ENCODE measurements at places on chromosomes 1 and 21.
A peak's percentile ranks its signal among the peaks of the same experiment; 100 is the strongest.

- no peak for DNase-seq
Measured at GRCh38 chr1:178772952-178773351, 47.9 kb downstream of the RALGPS2 start.

DNA sequence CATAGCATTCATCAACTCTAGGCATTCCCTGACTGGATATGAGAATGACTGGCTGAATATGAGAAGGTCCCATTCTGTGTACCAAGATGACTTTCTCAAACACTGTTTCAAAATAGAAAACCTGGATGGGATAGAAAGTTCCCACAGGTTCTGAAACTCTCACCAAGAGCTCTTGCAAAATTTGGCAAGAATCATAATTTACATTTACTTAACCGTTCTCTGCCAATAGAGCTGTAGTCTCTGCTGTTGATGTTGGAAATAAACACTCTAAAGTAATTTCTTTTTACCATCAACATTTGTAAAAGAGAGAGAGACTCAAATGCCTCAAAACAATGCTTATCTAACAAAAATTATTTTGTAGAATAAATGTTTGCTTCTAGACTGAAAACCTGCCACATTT is 221.1 kb downstream of the LMO4 start:
- DNase-seq = no peak

GRCh38 chr1:34176830-34177603 is at the start of gene C1orf94:
TSS of gene C1orf94 (plus strand) at chr1:34176907. CDS start at chr1:34177790, 883 bp downstream.
- peak; percentile 33 for DNase-seq

- DNase-seq = no peak
Measured at GRCh38 chr1:151277249-151277648, 4.8 kb upstream of the ZNF687 start.

DNA sequence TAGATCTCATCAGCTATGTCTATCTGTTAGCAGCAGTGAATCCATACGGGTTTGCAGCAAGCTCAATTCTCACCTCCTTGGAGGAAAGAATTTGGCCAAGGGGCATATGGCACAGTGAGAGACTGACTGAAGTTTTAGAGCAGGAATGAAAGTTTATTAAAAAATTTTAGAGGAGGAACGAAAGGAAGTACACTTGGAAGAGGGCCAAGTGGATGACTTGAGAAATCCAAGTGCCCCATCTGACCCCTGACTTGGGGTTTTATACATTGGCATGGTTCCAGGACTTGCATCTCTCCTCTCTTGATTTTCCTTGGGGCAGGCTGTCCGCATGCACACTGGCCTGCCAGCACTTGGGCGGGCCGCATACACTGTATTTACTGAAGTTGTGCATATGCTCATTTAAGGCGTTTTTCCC is 9.2 kb upstream of the OSBPL9 start:
- no peak for DNase-seq

DNA sequence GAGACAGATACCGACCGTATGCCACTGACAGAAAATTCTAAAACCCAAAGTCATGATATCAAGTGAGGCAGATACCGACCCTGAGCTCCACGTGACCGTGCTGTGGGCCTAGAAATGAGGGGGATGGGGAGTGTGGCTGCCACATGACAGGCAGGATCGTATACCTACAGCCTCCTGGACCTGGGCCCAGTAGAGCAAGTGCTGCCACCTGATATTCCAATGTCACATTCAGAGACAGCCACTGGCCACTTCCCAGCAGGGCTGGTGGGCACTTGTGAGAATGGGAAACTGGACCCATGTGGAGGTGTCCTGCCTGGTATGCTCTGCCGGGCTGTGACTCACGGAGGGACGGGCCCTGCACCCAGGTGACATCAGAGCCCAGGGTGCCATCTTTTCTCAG is 44.6 kb upstream of the CLDN14 start:
- DNase-seq = no peak

- no peak for DNase-seq
Measured at GRCh38 chr1:2475571-2475970, 518 bp upstream of the PLCH2 start.

- DNase-seq = no peak
Measured at GRCh38 chr1:116110567-116111523, at the start of gene MAB21L3. TSS of gene MAB21L3 (plus strand) at chr1:116111399. CDS start at chr1:116112616, 1,217 bp downstream.

DNA sequence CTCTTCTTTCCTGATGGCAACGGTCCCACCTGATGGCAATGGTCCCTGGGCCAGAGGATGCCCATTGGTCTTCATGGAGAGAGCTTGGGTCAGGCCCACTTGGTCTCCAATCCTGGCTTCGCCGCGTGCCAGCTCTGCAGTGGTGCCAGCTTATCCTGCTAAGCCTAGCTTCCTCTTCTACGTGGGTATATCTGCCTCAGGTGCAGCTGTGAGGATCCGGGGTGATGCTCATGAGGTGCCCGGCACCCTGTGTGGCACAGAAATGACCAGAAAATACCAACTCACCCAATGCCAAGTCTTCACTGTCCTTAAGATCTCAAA is 437.4 kb downstream of the CAMTA1 start:
- no peak for DNase-seq

DNA sequence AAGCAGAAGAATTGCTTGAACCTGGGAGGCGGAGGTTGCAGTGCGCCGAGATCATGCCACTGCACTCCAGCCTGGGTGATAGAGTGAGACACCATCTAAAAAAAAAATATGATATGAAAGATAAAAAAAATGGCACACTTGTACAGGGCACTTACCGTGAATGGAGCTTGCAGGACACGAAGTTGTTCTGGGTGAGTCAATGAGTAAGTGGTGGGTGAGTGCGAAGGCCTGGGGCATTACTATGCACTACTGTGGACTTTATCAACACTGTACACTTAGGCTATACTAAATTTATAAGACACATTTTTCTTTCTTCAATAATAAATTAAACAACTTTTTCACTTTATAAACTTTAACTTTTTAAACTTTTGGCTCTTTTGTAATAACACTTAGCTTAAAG is 37.0 kb downstream of the TNFRSF8 start:
- DNase-seq = no peak

GRCh38 chr1:59081795-59082194 is 215.1 kb upstream of the FGGY start:
- no peak for DNase-seq

GRCh38 chr1:14611792-14612191 is 13.3 kb downstream of the KAZN start:
- no peak for DNase-seq

- peak; percentile 30 for DNase-seq
Measured at GRCh38 chr1:174746024-174746808, 253.5 kb upstream of the CACYBP start.

DNA sequence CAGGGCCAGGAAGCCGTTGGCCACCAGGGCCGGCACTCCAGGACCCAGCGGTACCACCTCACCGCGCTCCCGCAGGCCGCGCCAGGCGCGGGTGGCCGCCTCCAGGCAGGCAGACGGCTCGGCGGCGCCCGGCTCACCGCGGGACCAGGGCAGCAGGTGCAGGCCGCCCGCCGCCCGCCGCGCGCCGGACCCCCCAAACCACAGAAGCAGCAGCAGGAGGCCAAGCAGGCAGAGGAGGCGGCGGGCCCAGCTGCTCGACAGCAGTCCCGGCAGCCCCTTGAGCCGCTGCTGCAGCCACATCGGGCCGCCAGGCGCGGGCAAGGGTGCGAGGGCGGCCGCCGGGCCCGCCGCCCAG is 312 bp downstream of the KIAA2013 start:
- DNase-seq = no peak

DNA sequence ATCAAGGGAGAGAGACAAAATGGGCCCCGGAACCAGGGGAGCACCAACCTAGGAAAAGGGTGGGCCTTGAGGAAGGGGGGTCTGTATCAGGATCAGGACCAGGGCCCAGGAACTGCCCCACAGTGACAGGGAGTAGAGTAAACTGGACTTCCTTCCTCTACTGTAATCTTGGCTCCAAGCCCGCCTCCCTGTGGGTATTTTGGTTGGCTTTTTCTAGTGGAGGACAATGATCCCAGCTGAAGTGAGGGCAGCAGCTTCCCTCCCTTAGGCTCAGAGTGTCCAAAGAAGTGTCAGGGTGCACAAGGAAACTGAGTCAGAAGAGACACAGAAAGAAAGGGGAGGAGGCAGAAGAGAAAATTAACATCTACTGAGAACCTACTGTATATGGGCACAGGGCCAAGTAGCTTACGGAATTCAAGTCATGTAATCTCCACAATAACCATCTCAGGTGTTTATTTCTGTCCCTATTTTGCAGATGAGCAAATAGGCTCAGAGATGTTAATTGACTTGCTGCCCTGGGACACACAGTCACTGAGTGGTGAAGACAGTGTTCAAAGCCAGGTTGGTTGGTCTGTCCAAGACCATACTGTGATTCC is 4.8 kb downstream of the UBQLN4 start:
- DNase-seq = no peak

DNA sequence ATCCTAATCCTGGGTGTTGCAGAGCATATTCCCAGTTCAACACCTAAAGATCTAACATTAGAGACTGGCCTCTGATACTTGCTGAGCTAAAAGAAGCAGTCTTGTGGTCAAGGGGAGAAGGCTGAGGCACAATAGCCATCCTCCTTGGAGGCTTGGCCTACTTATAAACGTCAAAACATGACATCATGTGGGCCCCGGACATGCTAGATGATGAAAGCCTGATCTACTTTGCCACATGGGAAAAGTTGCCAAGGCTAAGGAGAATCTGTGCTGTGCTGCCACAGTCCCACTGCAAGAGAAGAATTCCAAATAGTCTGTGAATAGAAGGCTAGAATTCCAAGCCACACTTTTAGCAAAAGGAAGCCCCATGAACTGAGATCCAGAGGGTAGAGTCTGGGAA is 43.9 kb upstream of the SAMD13 start:
- no peak for DNase-seq

Measured in eye (tissue), 1 donor.